ENCODE measurements at places on chromosomes 1 and 21. TPM values are rescaled to one million over a fixed set of nuclear protein-coding genes. Genes with fewer than 3 reads are reported as not detected.

GRCh38 chr1:170271430-170272161 lies 125.8 kb downstream of the NTMT2 start:
- no peak overlapping the region for H3K4me3 ChIP-seq
- no peaks in the 10 kb centered on the region for H3K36me3 ChIP-seq
- no peak for DNase-seq
- no peak overlapping the region for H3K27ac ChIP-seq

DNA sequence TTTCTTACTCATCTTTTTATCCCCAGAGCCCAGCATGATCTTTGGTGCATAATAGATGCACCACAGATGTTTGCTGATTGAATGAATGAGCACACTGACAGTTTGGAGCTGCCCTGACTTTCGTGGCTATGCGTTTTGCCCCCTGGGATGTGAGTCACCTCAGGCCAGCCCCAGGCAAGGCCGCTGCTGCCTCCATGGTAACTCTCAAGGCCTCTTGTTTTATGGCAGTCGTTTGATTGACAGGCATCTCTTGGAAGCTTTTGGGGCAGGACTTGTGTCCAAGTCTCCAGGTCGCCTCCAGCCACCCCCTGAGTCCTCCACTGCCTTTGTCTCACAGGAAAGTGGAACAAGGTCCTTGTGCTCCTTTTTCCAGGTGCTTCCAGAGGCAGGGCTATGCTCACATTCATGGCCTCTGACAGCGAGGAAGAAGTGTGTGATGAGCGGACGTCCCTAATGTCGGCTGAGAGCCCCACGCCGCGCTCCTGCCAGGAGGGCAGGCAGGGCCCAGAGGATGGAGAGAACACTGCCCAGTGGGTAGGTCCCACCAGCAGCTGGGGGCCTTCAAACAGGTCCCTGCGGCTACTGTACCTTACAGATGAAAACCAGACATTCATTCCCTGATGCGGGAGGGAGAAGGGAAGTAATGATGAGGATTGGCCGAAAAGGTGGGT lies 11.2 kb downstream of the PSEN2 start:
- no peak for DNase-seq
- no peak overlapping the region for H3K4me3 ChIP-seq
- H3K4me1 ChIP-seq: peaks cover 6% of the 10 kb centered on the region
- H3K36me3 ChIP-seq: no peaks in the 10 kb centered on the region
- no peaks in the 10 kb centered on the region for H3K27me3 ChIP-seq

- H3K27ac ChIP-seq: no peak overlapping the region
- DNase-seq: no peak
- H3K4me1 ChIP-seq: no peaks in the 10 kb centered on the region
- no peak overlapping the region for H3K4me3 ChIP-seq
Observed at GRCh38 chr1:93238425-93238824, 57.9 kb downstream of the CCDC18 start.

DNA sequence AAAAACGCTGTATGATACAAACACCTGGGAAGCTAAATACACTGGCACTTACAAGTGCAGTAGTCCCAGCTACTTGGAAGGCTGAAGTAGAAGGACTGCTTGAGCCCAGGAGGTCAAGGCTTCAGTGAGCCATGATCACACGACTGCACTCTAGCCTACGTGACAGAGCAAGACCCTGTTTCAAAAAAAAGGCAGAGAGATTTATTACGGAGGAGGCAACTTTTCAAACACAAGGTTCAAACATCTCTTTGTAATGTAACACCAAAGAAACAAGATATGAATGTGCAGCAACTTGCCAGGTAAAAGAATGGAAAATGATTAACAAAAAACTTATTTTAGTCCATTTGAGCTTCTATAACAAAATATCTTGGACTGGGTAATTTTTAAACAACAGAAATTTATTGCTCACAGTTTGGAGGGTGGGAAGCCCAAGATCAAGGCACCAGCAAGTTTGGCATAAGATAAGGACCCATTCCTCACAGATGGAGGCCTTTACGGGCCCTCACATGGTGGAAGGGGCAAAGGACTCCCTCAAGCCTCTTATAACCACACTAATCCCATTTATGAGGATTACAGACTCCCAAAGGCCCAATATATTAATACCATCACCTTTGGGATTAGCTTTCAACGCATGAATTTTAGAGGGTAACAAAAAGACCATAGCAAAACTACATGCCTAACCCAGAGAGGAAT lies 73.3 kb downstream of the EVI5 start:
- no peak overlapping the region for H3K27ac ChIP-seq
- no peaks in the 10 kb centered on the region for H3K36me3 ChIP-seq
- H3K27me3 ChIP-seq: no peaks in the 10 kb centered on the region

DNA sequence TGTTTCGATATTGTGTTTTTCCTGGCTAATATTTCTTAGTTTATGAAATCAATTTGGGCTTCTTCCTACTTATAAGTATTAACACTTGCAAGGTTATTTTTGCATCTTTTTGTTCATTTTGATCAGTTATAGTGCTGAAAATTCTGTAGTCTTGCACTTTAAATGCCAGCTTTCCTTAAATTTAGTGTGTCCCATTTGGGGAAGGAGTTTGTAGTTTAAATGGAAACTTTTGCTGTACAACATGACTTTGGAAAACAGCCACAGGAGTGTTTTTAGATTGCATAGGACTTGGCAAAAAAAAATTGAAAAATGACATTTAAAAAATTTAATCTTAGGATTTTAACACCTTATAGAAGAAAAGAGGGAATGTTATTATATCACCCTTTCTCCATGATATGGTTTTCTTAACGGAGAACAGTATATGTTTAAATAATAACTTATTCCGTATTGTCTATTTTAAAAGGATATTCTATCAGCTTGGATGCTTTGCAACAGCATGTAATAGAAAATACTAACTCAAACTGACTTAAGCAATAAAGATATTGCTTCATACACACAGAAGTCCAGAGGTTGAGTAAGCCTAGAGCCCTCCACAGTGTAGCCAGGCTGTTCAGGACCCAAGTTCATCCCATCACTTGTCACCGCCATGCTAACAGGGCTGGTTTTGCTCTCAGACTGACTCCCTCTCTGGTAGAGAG lies 53.8 kb downstream of the LYPLAL1 start:
- DNase-seq: no peak
- no peaks in the 10 kb centered on the region for H3K4me1 ChIP-seq
- no peaks in the 10 kb centered on the region for H3K36me3 ChIP-seq
- no peak overlapping the region for H3K4me3 ChIP-seq

Gene RIPK4
- 2.8 TPM for total RNA-seq

Gene CACHD1
- total RNA-seq: 21.6 TPM

Data from ovary (tissue), 10 donors.